ENCODE measurements at places on chromosomes 16 and 17.
A peak's percentile ranks its signal among the peaks of the same experiment; 100 is the strongest.

DNA sequence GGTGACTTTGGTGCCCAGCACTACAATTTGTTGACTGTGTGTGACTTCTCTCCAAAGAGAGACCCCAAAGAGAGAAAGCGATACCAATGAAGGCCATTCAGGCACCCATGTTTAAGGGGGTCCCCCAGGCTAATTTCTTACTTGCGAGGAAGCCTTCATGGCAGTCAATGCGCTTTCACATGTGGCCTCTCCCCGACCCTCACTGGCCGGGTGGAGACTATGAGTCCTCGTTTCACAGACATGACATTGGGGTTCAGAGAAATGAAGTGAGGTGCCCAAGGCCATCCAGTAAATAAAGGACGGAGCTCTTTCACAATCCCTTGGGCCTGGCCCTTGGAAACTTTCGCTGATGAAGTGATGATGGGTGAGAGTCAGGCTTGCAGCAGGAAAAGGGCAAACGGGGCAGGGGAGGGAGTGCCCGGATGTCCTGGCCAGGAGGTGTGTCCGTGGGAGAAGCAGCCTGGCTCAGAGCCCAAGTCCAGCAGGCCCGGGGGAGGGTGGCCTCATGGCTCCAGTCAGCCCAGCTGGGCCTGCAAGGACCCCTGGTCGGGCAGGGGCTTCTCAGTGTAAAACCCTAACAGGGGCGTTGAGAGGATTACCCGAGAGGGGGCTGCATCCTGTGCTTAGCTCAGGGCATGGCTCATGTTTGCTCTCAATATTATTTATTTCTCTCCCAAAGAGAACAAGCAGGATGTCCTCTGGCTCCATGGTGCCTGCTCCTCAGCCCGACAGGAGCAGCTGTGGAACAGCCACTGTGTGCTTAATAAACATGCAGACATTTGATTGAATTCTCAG lies 14.7 kb downstream of the TBX2 start:
- no peak for DNase-seq

GRCh38 chr16:88628512-88628974 lies 9.8 kb upstream of the IL17C start:
- no peak for DNase-seq

- DNase-seq = no peak
Observed at GRCh38 chr17:79667746-79668145, 56.9 kb upstream of the RBFOX3 start.

- DNase-seq = no peak
Observed at GRCh38 chr17:50087912-50088405, 7.2 kb upstream of the PDK2 start.

- no peak for DNase-seq
Observed at GRCh38 chr17:76354747-76355310, 1.1 kb upstream of the PRPSAP1 start.

GRCh38 chr16:21205303-21205702 lies 6.1 kb downstream of the ZP2 start:
- no peak for DNase-seq

DNA sequence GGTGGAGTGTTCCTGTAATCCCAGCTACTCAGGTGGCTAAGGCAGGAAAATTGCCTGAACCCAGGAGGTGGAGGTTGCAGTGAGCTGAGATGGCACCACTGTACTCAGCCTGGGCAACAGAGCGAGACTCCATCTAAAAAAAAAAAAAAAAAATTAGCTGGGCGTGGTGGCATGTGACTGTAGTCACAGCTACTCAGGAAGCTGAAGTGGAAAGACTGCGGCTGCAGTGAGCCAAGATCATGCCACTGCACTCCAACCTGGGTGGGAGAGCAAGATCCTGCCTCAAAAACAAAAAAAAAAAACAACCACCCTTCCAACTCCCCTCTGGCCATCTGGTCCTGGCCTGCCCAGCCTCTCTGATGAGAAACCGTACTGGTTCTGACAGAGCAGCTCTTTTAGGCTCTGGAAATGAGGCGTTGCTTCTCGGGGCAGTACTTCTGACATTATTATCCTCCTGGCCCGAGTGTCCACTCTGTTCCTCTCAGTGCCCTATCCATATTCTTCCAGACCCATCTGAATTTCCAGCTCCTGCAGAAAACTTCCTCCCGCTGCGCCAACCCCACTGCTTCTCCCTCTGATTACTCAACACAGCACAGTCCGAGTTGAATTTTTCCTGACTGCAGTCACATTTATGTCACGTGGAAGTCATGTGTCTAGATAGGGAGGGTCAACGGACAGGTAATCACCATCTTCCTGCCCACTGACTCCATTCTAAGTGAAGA lies 13.3 kb downstream of the GGA2 start:
- DNase-seq = no peak

GRCh38 chr16:13150181-13150885 lies 248.9 kb downstream of the SHISA9 start:
- DNase-seq = no peak

GRCh38 chr16:65327346-65327745 lies 205.5 kb upstream of the CDH11 start:
- no peak for DNase-seq

GRCh38 chr17:6831661-6832263 lies at the start of gene TEKT1:
Gene TEKT1 (minus strand): TSS chr17:6831729. CDS start chr17:6830376, 1,353 bp downstream.
- DNase-seq = peak; percentile 49

Measured in stimulated activated CD4-positive, alpha-beta T cell treated with anti-CD3 and anti-CD28 coated beads, Interleukin-1b, Interleukin-23, amount 100 ng/mL, for 24 hours (primary cell).